ENCODE measurements at places on chromosomes 2 and 18.

DNA sequence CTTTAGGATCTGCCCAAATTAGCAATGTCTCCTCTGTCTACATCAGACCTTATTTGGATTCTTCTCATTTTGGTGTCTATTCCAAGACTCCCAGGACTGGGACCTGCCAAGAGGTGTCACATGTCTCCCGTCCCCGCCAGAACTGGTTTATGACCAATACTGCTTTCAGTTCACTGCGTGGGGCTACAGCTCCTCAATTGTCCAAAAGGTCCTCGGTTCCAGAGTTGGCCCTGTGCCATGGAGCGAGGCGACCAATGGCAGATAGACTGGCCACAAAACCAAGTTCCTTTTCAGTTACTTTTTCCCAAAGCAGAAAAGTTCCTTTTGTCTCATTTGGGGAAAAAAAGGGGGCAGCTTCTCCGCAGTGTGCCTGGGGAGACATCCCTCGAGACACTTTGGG, 144.1 kb upstream of the ZNF236 start:
- DNase-seq, result no peak

- DNase-seq, result no peak
These were observed 174.1 kb downstream of the TFCP2L1 start for GRCh38 chr2:121110924-121111323.

GRCh38 chr2:27023740-27024139, 9.0 kb upstream of the TMEM214 start:
- no peak for DNase-seq

DNA sequence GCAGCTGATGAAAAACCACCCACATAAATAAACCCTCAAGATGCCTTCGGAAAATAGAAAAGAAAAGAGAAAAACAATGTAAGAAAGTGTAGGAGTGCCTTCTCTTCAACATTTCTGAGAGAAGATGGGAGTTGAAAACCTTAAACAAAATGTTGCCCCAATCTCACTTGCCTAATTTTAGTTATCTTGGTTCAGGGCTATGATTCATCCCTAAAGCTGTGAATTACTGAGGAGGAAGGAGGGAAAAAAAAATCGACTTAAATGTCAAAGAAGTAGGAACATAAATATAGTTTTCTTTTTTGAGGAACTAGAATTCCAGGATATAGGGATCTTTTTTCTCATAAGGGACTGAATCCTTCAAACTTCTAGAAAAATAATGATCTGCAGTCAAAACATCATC, 360.3 kb downstream of the TGIF1 start:
- DNase-seq, result no peak

DNA sequence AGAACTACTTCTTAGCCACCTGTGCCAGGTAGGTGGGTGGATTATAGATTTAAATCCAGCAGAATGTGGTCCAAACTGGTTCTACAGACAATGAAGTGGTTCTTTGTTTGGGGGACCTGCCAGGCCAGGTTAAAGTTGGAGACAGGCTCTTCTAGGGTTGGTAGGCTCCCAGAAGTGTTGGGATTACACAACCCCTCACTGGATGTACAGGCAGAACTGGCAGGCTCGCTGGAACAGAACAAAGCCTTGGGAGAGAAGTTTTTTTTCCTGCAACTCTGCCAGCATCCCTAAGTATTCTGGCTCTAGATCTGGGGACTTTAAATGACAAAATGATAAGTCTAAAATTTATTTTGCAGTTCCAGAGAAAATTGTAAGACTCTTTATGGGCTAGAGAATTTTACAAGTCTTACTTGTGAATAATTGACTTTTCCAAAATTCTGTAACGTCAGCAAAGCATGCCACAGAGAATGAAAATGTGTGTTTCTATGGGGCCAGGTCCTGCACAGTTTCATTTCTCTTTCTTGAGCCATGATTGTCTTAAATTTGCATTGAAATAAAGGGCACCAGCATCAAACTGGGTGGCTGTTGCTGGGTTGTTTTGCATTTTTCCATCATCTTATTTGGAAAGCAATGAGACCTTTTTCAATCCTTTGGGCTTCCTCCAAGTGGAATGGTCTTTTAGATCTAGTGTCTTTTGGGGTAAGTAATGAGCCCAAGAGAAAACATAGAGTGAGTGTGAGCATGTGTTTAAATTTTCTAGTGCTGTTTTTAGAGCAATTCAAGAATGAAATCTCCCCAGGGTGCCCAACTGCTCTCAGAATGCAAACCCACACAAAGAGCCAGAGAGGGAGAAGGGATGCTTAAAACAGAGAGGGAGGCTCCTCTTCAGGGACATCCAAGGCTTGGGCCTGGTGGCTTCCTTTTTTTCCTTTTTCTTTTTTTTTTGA, 32.4 kb upstream of the ATL2 start:
- DNase-seq, result no peak

- no peak for DNase-seq
These were observed 33.0 kb downstream of the PPM1B start for GRCh38 chr2:44201648-44202165.

DNA sequence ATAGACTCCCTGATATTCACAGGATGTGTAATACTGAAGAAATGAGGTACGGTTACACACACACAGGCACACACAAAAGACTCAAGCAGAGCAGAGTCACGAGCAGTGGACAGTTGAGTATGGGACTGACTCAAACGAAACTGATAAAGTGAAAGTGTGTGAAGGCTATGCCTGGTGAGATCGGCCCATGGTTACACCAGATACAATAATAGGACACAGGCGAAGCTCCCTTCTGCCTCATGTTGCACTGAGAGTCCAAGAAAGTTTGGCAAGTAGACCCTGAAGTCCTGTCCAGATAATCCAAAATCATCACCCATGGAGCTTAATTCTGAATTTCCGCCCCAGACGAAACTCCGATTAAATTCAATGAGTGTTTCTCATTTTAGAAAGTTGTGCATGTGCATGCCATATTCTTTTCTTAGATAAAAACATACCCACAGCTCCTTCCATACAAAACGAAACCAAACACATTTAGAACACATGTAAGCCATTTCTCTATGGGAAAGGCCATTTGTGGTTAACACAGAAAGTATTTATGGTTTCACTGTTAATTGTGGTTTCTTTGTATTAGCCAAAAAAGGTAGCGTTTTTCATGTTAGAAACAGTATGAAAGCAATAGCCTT, 567.6 kb downstream of the PLCL1 start:
- no peak for DNase-seq

DNA sequence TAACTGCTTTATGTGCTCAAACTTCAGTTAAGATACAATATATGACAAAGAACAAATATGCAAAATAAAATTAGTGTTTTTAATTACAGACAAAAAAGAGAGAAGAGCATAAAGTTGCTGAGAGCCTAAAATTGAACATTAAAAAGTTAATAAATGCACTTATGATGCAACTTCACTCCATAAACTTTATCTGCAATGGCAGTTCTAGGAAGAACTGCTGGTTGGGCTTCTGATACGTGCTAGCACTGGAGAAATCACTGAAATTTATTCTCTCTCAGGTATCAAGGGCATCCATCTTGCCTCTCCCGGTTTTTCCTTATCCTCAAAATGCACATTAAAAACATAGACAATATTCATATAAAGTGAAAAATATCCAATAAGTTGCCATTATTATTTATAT, 35.7 kb downstream of the MYO3B start:
- no peak for DNase-seq

DNA sequence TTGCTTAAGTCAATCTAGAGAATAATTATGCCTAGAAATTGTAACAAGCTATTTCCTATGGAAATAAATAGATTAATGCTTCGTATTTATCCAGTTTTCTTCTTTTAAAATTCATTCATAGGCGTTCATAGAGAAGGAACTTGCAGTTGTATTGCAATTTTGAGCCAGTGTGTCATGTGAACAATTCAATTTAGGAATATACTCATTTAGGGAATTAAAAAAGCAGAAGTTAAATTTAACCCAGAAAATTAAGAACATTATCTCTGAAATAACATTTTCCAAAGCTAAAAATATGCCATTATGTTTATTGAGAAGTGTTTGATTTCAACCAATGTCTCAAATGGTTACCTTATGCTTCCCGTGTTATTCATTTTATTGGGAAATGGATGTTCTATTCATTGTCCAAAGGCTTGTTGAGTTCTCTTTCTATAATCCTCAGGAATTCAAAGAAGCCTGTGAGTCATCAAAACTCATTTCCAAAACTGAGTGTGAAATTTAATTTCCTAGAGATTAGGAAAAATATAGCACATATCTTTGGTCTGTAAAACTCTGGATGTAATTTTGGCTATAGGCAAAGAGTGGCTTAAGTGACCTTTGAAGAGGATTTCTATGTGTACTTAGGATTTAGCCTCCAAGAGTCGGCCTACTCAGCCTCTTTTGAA, 99.7 kb downstream of the SLC8A1 start:
- no peak for DNase-seq

- DNase-seq, result no peak
These were observed 1674.1 kb upstream of the TMEFF2 start for GRCh38 chr2:193868833-193869232.

- DNase-seq, result no peak
These were observed 617.3 kb downstream of the KCNJ3 start for GRCh38 chr2:155315768-155316167.

DNA sequence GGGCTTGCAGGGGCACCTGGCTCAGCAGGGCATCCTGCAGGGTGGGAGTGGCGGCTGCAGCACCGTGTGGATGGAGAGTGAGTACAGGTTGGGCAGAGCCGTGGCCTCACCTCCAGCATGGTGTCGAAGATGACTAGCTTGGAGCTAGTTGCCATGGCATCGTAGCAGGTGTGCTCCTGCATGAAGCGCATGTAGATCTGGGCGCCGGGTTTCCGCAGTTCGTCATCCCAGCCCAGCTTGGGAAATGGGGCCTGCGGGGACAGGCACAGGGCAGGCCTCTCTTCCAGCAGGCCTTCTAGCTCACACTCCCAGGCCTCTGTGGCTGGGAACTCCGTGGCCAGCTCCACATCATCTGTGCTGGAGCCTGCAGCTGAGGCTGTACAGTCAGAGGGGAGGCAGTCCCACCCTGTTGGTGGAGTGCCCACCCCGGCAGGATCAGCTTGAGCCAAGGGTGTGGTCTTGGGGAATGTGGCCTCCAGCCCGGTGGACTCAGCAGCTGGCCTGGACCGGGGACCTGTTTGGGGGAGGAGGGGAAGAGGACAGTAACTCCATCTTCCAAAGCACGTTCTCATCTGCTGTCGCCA, 1.6 kb downstream of the PRKAG3 start:
- DNase-seq, result peak; percentile 78

DNA sequence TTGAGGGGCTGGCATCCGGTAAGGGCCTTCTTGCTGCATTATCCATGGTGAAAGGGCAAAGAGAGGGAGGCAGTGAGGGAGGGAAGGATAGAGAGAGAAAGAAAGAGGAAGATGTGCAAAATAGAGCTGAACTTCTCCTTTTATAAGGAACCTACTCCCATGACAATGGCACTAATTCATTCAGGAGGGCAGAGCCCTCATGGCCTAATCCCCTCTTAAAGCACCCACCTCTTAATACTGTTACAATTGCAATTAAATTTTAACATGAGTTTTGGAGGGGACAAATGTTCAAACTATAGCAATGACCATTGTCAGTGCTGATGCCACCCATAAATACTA, 60.2 kb downstream of the CXCR4 start:
- DNase-seq, result no peak
